GM12865 (cell line): ENCODE measurements at places on chromosomes 5 and 9.

- DNase-seq: no peak
Observed at GRCh38 chr5:8729437-8729836, 816.4 kb downstream of the SEMA5A start.

GRCh38 chr5:41797662-41798061 is 72.6 kb downstream of the OXCT1 start:
- DNase-seq: no peak

DNA sequence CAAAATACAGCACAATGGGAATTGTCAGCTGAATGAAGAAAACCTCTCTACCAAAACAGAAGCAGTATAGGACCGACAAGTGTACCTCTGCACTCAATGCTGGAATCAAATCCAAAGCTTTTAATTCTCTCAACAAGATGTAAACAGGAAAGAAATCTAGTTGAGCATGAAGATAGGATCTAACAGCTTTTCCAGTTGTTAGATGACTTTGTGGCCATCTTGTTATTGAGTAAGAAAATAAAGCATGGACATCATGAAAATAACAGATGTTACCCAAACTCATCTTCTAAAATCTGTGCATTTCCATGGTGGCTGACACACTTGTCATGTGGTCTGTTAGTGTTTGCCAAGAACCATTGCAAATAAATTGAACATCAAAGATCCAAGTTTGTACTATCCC is 34.7 kb downstream of the SREK1 start:
- no peak for DNase-seq

DNA sequence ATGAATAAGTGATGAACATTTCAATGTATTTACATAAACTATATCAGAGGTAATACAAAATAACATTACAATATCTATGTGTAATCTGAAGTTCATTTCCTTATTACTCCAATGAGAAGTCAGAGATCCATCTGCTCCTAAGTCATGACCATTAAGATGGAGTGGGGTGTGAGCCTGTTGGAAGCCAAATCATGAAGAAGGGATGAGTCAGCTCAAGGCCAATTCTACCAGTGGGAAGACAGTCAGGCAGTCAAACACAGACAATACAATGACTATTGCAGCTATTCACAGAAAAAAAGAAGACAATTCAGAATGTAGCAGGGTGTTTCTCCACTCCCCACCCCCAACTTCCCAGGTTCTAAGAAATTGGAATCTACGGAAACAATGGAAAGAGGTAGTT is 155.0 kb downstream of the NFIB start:
- no peak for DNase-seq

GRCh38 chr9:73114958-73115357 is 36.7 kb upstream of the ANXA1 start:
- DNase-seq: no peak
